ENCODE measurements at places on chromosomes 2 and 18.

GRCh38 chr2:43874776-43875451, 36.1 kb downstream of the ABCG8 start:
- DNase-seq = no peak

- no peak for DNase-seq
Measured at GRCh38 chr2:89833116-89833779, 1141.8 kb downstream of the RPIA start.

- no peak for DNase-seq
Measured at GRCh38 chr2:18078216-18078615, 199.7 kb downstream of the KCNS3 start.

DNA sequence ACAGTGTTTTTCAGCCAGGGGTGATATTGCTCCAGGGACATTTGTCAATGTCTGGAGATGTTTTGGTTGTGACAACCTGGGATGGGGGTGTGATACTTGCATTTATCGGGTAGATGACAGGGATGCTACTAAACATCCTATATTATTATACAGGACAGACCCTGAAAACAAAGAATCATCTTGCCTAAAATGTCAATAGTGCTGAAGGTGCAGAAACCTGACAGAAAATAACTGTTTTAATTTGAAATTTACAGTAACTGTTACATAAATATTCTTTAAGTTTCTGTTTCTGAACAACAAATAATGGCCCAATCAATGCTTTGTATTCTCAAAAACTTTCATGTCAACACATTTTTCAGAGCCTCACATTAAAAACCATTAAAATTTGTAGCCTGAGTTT, 2.0 kb downstream of the IL36A start:
- no peak for DNase-seq

GRCh38 chr2:13481201-13481600, 764.5 kb downstream of the TRIB2 start:
- no peak for DNase-seq

DNA sequence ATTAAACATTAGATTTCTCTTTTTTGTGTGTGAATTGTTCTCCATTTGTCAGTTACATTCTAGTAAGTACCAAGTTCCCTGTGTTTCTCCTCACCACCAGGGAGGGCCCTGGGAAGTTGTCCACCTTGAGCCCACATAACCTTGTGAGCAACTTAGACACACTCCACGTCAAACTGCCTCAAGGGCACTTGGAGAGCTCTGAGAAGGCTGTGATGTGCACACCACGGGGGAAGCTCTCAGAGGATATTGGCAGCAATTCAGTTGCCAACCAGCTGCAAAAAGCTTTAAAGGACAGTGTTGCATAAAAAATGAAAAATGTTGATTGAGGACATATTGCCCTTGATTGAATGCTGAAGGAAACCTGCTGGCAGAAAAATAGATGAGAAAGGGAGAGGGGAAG, 743.6 kb downstream of the RNF144A start:
- no peak for DNase-seq
